Progenitor cell of endocrine pancreas (in vitro differentiated cells): ENCODE measurements at places on chromosomes 6 and 20. TPM values are rescaled to one million over a fixed set of nuclear protein-coding genes. Genes with fewer than 3 reads are reported as not detected.
A peak's percentile ranks its signal among the peaks of the same experiment; 100 is the strongest.

BMP5 gene
- 0.91 and 1.7 TPM in 2 replicates for total RNA-seq

- DNase-seq = peak; percentile 76
These were observed 411 bp upstream of the SCUBE3 start for GRCh38 chr6:35213298-35213791.

- DNase-seq = no peak
These were observed 80.5 kb upstream of the CNR1 start for GRCh38 chr6:88246654-88247053.

- DNase-seq = no peak
These were observed 2.9 kb downstream of the SLC35B2 start for GRCh38 chr6:44254191-44255104.

- no peak for DNase-seq
These were observed 92.3 kb downstream of the FIG4 start for GRCh38 chr6:109783250-109783986.

DNA sequence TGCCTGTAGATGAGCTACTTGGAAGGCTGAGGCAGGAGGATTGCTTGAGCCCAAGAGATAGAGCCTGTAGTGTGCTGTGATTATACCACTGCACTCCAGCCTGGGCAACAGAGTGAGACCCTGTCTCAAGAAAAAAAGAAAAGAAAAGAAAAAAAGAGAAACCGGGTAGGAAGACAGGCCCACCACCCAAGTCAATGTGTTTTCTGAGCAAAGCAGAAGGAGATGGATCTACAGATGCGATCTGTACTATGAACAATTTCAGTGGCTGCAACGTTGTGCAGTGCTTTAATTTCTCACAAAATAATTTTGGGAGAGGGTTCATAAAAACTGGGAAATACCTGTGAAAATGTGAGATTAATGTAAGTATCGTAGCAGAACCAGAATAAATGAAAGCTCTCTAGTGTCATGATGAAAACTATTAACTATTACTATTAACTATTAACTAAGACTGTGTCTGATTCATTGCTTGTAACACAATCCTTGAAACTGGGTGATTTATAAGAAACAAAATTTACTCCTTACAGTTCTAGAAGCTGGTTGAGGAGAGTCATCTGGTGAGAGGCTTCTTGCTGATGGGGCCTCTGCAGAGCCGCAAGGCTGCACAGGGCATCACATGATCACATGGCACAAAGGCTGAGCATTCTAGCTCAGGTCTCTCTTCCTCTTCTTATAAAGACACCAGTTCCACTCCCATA is 233.1 kb upstream of the ZNF217 start:
- DNase-seq = no peak

- no peak for DNase-seq
These were observed 13.5 kb downstream of the HAO1 start for GRCh38 chr20:7926767-7927166.
